ENCODE measurements at places on chromosomes 2 and 18. TPM values are rescaled to one million over a fixed set of nuclear protein-coding genes. Genes with fewer than 3 reads are reported as not detected.

Gene KCNIP3
- 14.6 TPM for polyA plus RNA-seq

Gene IL1F10
- polyA plus RNA-seq = not detected

Gene CDH19
- 0.46 TPM for polyA plus RNA-seq

Gene ALLC
- not detected for polyA plus RNA-seq

Gene MLPH
- 3.1 TPM for polyA plus RNA-seq

Gene GRB14
- polyA plus RNA-seq = 52.4 TPM

Gene FOXI3
- polyA plus RNA-seq = 0.08 TPM

All from right renal pelvis (tissue), 4 donors.